ENCODE measurements at places on chromosomes 2 and 18.

GRCh38 chr2:239897596-239898235 lies 127.4 kb downstream of the NDUFA10 start:
- no peak for DNase-seq

- DNase-seq = no peak
These were observed 43.5 kb downstream of the ABCG8 start for GRCh38 chr2:43882312-43882711.

DNA sequence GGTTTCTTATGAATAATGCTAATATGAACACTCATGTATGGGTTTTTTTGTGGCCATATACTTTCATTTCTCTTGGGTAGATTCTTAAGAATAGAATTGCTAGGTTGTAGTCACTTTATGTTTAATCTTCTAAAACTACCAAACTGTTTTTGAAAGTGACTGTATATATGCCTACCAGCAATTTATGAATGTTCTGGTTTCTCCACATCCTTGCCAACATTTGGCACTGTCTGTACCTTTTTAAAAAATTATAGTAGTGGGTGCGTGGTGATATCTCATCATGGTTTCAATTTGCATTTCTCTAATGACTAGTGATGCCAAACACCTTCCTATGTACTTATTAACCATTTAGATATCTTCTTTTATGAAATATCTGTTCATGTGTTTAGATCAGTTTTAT lies 110.6 kb upstream of the RIOK3 start:
- no peak for DNase-seq

- DNase-seq = no peak
These were observed 357.6 kb downstream of the EN1 start for GRCh38 chr2:118489712-118490299.

DNA sequence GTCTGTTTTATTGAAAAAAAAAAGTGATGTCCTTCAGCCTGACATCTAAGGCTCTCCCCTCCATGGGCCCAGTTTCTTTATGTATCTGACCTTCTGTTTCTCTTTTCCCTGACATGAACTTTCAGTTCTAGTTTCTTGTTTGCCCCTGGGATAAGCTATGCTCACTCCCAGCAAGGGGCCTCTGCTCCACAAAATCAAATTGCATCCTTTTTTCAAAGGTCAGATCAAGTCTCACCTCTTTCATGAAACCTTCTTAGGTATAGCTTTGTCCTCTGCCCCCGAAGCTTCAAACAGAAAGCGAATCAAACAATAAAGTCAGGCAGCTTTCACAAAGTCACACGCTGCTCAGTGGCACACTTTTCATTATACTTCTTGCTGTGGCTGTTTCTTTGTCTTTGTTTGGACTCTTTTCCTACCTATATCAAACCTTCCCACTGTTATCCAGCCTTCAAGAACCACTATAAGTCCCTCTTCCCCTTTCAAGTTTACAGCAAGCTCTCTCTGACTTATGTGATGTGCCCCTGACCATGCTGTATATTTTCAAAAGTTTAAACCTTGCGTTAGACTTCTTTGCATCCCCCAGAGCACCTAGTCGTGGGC lies 23.3 kb downstream of the MAP3K19 start:
- DNase-seq = no peak

DNA sequence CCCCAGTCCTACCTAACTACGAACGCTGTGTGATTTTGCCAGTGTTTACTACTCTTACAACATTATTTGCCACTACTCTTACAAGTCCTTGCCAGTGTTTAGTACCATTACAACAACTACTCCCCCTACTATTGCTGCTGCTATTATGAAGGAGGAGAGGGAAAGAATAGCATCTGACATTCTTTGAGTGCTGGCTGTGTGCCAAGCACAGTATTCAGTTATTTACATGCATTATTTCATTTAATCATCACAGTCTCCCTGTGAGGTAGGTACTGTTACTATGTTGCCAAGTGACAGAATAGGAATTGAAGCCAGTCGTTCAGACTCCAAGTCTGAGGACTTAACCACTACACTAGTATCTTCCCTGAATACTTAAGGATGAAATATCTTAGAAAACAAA lies 185.9 kb upstream of the FOSL2 start:
- DNase-seq = no peak

GRCh38 chr2:126482582-126483464 lies 173.1 kb upstream of the GYPC start:
- no peak for DNase-seq

DNA sequence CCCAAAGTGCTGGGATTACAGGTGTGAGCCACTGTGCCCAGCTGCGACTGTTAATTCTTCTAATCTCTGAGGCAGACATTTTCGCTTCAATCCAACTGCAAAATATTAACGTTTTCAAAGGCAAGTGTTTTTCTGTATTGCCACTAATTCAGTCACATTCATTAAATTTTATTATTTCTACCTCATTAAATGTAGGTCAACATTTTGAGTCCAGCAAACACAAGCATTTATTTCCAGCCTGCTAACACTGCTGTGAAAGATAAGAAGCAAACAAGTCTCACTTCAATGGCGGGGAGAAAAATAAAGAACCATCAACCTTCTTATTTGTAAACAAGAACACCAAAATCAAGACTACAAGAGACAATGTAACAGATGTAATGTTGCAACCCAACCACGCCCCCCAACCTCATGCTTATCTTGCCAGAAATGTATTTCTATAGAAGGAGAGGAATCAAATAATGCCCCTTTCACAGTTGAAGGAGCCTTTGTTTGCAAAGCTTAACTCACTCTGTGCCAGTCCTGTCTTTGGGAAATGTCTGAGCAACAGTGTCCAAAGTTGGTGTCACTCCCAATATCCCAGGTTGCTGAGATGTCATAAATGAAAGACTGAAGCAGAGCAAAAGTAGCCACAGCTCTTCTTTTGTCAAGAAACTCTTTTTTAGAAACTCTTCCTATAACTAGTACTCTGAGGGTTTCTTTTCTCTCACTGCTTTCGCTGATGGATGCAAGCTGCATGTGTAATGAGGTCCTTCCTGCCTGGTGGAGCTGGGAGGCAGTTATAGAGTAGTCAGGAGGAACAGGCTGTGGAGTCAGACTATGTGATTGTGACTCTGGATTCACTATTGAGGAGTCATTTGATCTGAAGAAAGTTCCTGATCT lies 8.6 kb downstream of the DOCK10 start:
- DNase-seq = no peak

DNA sequence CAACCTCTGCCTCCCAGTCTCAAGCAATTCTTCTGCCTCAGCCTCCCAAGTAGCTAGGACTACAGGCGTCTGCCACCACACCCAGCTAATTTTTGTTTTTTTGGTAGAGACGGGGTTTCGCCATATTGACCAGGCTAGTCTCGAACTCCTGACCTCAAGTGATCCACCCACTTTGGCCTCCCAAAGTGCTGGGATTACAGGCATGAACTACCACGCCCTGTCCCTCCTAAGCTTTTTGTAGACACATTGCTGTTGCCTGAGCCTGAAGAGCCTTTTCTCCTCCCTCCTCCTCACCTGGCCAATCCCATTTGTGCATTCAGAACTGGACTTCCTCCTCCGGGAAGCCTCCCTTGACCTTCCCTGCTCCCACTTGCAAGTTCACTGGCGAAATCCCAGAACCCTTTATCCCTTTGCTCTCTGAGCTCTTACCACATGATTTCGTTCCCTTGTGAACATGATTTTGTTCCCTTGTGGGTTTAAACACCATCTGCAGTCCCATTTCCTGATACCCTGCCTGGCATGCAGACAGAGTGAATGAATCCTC lies 2.6 kb downstream of the C2orf72 start:
- no peak for DNase-seq

GRCh38 chr2:200247494-200247893 lies 59.0 kb upstream of the SPATS2L start:
- no peak for DNase-seq

GRCh38 chr18:12282442-12283039 lies 25.5 kb upstream of the TUBB6 start:
- no peak for DNase-seq

- DNase-seq = no peak
These were observed 2149.8 kb upstream of the PIK3C3 start for GRCh38 chr18:39805218-39805617.

- no peak for DNase-seq
These were observed 106.4 kb upstream of the DAPL1 start for GRCh38 chr2:158688721-158689120.

DNA sequence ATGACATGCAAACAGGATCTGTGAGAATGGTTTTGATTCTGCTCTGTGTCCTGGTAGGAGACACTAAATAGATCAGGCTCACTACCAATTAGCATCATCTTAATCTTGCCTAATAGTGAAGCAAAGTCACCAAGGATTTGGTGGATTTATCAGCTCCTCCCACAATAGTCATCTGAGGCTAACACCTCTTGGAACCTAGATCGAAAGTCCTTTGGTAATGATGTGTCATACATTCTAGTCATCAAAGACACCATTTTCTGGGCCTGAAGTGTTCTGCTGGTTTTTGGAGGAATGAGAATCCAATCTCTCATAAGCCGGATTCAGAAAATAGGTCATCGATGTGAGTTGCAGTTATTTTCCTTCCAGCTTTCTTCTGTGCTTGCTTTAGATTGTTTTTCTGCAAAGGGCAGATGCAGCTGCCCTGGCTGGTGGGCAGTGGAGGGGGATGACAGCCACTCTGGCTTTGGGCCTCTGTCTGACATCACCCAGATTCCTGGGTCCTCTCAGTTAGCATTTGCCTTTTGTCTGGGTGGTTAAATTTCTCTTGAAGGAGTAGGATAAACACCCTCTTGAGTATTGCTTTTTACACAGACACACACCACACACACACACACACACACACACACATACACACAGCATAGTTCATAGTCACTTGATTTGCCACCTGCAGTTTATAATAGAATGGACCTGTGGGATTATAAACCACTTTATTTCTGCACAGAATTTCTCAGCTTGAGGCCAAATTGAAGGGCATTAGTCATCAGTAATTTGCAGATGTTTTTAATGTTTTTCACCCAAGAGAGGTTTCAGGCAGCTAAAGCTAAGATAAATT lies at the start of gene MYO3B:
Gene MYO3B, plus strand, starts transcription at position 198 of the 832 bp plus-strand sequence. Its CDS starts 141 bp downstream, at position 339.
- no peak for DNase-seq

DNA sequence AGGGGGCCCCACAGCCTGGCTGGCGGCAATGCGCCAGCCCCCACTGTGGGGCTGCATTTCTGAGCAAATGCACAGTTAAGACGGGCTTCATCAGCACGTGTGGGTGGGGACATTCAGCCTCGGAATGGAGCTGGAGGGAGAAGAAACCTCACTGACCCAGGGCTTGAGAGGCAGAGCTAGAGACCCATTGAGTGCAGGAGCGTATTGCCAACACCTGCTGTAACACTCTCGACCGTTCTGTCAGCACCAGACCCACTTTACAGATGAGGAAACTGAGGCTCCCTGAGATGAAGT lies 200.9 kb upstream of the RAB6C start:
- no peak for DNase-seq

DNA sequence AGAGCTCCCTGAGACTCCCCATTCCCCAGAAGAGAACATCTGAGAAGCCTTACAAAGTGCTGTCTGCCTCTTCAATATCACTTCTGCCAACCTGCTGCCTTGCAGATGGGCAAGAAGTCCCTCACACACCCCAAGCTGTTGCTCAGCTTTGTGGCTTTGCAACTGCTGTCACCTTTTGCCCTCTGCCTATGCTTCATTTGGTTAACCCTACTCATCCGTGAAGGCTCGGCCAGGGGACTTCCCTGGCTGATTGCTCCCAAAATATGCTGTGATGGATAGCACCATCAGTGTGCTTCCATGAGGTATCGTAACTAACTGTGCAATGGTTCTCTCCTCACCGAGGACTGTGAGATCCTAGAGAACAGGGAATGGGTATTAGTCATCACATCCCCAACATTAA lies 88.9 kb upstream of the CYP1B1 start:
- no peak for DNase-seq

GRCh38 chr2:24785671-24786321 lies 7.4 kb downstream of the PTRHD1 start:
- DNase-seq = no peak

GRCh38 chr2:33395655-33396249 lies 80.7 kb upstream of the RASGRP3 start:
- peak; percentile 28 for DNase-seq

- no peak for DNase-seq
These were observed 5.1 kb upstream of the TTR start for GRCh38 chr18:31586616-31587015.

GRCh38 chr2:11123856-11124759 lies 31.2 kb upstream of the SLC66A3 start:
- DNase-seq = peak; percentile 38

- DNase-seq = no peak
These were observed 72.3 kb downstream of the FAM228A start for GRCh38 chr2:24247164-24247563.

DNA sequence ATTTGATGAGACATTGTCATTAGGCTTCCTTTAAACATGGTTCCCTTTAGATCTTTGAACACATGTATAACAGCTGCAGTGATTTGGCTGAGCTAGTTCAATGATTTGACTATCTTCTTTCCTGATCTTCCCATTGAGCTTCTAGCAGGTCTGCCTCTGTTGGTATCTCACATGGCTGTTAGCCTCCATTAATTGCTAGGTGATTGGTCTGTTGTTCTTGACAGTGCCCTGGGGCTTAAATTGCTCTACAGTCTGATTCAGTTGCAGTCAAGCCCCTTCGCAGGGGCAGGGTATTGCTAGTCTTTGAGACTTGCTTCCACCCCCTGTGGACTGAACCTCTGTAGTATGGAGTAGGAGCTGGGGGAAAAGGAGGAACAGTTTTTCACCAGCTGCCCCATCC lies 24.1 kb downstream of the SKA1 start:
- DNase-seq = no peak

DNA sequence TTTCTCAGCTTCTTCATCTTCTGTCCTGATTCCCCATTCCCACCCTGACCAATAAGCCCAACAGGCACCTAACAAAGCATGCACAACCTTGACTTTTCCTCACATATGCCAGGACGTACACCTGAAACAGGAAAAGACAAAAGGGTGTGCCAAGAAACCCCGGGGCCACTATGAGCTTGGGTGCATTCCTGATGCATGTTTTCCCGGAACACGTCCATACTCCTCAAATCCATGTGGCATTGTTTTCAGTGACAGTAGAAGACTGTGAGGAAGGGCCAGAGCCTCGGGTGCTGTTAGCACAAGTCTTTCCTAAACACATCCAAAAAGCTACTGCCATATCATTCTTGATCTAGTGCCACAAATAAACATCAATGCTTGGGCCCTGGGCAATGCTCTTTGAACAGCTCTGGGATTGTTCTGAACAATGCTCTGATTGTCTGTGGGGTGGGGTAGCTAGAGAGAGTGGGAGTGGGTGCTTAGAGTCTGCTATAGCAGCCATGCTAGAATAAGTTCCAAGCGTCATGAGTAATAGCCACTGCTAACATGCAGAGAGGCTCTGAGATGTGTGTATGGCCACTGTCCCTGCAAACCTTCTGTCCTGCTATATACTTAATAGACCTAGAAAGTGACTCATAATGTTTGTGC lies 181.7 kb upstream of the CRIM1 start:
- no peak for DNase-seq

GRCh38 chr2:195838002-195838401 lies 181.0 kb downstream of the SLC39A10 start:
- DNase-seq = no peak

DNA sequence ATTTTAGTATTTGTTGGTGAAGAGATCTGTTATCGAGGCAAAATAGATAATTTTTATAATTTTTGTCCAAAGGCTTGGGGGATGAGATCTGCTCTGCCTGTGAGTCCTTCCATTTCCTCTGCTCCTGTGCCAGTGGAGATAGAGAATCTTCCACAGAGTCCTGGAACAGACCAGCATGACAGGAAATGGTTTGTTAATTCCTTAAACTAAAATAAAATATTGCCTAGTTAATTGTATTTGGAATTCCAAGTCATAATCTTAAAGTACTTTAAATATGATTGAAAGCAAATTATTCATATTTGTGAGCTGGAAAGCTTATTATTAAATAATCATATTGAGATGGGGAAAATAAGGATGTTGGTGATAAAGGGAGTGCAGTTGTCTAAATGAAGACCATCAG lies 87.8 kb downstream of the EPB41L5 start:
- no peak for DNase-seq
